ENCODE measurements at places on chromosomes 11 and 22.

GRCh38 chr11:131662993-131663392 lies 292.6 kb downstream of the NTM start:
- DNase-seq: no peak

- DNase-seq: no peak
These were observed 82.6 kb downstream of the RAB30 start for GRCh38 chr11:82988936-82989627.

- DNase-seq: no peak
These were observed 25.0 kb upstream of the TMPRSS5 start for GRCh38 chr11:113730887-113731726.

DNA sequence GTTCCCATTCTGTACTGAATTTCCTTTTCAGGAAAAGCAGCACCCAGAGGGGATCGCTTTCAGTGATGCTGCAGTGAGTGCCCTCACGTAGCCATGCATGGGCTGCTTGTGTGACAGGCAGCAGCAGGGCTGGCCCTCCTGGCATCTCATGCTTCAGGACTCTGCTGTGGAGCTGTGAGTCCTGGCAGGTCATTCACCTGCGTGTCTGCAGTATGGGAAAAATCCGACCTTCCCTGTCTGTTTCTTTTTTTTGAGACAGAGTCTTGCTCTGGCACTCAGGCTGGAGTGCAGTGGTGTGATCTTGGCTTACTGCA lies 13.4 kb downstream of the GLB1L2 start:
- DNase-seq: no peak

DNA sequence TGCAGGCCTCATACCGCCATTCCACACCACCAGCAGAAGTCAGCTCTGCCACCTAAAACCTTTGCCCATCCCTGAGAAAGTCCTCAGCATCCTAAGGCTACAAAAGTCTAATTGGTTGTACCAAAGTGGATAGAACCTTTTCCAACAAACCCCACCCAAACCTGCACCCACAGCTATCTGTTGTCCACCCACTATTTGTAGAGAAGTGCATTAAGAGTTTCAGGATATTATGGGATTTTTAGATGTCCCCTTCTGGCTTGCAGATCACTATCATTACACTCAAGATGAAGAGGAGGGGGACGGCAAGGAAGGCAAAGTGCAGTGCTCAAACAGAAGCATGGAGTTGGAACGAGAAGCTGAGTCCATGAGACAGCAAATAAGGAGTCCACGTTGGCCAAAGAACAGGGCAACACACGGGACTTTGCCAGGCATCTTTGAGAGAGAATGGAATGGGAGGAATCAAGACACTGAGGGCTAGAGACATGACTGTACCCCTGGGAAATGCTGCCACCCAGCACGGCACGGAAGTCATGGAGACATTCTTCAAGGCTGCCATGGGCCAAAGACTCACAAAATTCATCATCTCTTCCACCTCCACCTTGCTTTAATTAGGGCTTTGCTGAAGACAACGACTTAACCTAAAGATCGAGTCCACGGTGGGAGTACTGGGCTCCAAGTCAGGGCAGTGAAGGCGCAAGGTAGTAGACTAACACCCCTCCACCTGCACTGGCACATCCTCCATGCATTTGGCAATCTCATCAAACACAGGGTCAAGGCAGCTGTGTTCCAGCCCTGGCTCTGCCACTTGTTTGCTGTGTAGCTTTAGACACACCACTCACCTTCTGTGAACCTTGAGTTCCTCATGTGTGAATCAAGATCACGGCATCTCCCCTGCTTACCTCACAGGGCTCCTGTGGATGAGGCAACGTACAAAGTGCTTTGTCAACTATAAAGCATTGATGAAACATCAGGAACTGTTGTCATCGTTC lies 112.9 kb upstream of the TMEM45B start:
- no peak for DNase-seq

- DNase-seq: no peak
These were observed 1.3 kb downstream of the PARVB start for GRCh38 chr22:44025171-44026065.

DNA sequence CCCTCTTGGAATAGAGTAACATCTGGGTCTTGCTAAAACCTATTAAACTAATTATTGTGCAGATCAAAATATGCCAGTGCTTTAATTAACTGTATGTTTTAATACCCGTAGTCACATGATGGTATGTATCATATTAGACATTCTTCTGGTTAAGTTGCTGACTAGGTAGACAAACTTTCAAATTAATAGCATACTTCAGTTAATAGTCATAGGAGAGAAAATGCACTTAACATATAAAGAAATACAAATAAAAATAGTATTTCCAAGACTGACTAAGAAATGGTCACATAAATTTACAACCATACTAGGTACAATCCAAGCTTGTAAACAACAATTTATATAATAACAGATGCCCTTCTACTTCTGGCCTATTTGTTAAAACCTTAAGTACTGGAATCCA lies 7.6 kb upstream of the EXPH5 start:
- DNase-seq: no peak

DNA sequence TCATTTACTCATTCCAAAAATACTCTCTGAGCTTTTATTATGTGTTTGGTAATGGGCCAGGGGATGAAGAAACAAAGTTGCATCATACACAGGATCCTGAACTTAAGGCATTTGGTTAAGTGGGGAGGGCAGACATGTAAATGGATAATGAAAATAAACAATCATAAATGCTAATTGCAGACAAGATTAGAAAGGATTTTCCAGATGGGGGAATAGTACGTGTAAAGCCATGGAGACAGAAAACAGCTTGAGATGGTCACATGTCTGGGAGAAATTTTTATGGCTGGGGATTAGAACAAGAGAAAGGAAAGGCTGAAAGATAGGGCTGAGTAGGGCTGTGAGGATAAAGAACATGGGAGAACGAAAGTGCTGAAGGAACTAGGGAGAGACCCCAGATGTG lies 534.3 kb upstream of the LARGE1 start:
- no peak for DNase-seq

DNA sequence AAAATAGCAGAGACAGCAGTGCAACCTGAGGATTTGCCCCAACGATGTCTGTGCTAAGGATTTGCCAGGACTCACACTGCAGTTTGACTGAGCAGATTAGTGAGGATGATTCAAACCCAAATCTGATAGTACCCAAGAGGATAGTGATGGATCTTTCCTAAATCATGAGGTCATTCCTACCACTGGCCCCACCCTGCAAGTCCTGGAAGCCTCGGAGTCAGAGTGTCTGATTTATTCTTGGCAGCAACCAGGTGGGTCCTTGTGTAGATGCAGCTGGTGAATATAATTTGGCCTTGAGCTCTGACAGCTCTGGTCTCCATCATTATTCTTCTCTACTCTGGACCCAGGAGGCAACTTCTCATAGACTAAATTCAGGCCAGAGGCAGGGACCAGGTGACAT lies 179.3 kb upstream of the RAG2 start:
- no peak for DNase-seq

DNA sequence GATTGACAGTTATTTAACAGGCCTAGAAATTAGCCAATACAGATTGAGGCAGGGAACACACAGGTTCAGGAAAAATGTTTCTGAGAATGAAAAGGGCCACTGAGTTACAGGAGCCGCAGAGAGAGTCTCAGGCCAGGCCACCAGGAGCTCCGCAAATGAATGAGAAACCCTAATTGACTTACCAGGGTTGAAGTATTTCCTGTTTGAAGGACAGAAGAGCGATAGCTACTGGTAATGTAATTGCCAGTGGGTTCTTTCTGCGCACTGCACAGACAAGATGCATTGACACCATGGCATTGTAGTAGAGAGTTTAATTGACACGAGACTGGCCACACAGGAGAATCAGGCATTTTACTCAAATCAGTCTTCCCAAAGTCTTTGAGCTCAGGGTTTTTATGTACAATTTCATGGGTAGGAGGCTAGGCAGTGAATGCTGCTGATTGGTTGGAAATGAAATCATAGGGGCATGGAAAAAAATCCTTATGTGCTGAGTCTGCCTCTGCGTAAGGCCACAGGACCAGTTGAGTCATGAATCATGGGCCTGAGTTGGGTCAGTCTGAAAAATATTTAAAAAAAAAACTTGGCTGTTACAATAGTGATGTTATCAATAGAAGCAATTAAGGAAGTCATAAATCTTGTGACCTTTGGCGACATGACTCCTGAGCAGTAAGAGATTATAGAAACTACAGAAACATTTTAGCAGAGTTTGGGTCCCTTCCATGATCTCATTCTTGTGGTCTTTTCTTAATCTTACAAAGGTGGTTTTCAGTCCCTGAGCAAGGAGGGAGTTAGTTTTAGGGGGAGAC lies 203.8 kb downstream of the CASP12 start:
- no peak for DNase-seq

GRCh38 chr22:31566484-31566883 lies 70.1 kb downstream of the SFI1 start:
- DNase-seq: no peak

GRCh38 chr11:125460275-125460674 lies 35.8 kb downstream of the FEZ1 start:
- no peak for DNase-seq

- DNase-seq: no peak
These were observed 36.3 kb downstream of the KCNQ1OT1 start for GRCh38 chr11:2663506-2663905.

DNA sequence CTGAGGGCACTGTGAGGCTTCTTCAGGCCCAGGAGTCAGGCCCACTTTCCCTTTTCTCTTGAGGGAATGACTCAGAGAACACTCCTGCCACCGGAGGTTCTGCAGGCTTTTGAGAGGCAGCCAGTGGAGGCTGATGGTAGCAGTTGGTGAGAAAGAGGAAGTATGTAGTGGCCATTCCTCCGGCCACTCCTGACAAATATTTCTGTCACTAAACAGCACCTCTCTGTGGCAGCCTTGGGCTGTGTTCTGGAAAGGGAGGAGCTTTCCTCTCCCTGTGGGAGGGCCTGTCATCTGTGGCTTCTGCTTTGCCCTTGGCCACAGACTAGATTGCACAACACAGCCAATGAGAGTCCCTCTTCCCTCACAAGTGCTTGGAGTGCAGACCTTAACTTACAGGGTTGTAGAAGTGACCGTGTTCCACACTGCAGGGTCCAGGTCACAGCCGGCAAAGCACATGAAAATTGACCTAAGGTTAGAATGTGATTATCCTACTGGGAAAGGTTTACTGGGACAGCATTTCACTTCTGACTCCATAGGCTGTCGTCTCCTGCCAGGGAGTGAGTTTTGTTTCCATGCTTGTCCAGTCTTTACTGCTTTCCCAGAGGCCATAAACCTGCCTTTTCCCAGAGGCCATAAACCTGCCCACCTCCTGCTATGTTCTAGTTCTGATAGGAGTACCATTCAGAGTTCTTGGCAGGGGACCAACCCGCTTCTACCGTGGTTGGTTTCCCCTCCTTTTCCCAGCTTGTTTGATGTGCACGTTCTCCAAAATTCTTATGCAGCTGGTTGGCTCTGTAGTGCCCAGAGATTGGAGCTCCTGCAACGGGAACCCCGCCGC lies 33.3 kb downstream of the MARK2 start:
- DNase-seq: peak; percentile 20

DNA sequence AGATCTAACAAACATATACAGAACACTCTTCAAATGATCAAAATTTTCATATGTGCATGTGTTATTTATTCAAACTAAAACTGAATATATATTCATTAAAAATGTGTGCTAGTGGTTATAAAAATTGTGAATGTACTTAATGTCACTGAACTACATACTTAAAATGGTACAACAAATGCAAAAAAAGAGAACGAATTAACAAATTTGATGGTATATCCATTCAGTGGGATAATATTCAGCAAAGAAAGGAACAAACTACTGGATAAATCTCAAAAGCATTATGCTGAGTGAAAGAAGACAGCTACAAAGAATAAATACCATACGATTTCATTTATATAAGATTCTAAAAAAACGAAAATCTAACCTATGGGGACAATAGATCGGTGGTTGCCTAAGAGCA lies 64.1 kb downstream of the NARS2 start:
- DNase-seq: no peak

DNA sequence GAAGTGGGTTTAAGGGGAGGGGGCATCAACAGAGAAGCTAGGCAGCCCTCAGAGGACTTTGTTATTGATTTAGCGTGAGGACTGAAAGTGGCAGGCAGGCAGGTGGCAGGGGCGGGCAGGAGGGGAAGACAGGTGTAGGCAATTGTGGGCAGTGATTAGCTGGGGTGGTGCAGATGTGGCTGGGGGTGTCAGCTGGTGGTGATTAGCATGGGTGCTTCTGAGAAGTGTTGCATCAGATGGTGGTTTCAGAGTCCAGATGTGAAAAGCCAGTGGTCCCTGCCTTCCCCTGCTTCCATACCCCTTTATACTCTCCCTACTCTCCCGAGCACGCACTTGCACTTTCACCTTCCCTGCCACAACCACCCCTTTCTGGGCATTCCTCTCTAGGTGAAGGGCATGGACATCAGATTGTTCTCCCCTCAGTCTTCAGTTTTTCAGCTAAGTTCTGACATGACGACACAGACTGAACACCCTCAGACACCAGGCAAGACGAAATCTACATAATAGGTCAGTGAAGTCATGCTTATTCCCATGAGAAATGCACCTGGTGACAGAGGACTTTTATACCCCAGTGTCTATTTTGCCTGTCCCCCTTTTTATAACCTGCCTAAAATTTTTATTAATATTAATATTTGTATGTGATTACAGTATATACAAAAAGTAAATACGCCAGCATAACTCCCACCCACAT lies 435.7 kb upstream of the CADM1 start:
- no peak for DNase-seq

DNA sequence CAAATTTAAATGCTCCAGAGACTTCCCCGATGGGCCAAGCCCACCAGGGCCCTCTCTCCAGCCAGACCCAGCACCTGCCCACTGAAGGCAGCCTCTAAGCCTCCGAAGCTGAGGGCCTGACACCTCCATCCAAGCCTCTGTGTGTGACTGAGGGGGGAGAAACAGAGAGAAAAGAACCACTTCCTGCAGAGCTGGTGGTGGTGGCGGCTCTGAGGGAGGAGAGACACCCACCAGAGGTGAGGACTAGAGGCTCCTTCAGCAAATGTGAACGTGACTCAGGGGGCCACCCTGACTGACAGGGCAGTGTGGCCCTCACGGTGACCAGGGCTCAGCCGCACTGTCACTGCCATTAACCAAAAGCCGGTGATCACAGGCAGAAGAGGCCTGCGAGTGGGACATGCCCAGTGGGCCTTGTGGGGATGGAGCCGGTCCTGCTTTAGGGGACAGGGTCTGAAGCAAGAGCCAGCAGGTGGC lies 31.0 kb upstream of the CD5 start:
- DNase-seq: peak; percentile 66

GRCh38 chr22:17970201-17970708 lies 54.1 kb downstream of the MICAL3 start:
- DNase-seq: no peak

- no peak for DNase-seq
These were observed 5.5 kb downstream of the FAM111B start for GRCh38 chr11:59112494-59112893.

GRCh38 chr11:2968341-2968900 lies 23.7 kb downstream of the NAP1L4 start:
- no peak for DNase-seq

DNA sequence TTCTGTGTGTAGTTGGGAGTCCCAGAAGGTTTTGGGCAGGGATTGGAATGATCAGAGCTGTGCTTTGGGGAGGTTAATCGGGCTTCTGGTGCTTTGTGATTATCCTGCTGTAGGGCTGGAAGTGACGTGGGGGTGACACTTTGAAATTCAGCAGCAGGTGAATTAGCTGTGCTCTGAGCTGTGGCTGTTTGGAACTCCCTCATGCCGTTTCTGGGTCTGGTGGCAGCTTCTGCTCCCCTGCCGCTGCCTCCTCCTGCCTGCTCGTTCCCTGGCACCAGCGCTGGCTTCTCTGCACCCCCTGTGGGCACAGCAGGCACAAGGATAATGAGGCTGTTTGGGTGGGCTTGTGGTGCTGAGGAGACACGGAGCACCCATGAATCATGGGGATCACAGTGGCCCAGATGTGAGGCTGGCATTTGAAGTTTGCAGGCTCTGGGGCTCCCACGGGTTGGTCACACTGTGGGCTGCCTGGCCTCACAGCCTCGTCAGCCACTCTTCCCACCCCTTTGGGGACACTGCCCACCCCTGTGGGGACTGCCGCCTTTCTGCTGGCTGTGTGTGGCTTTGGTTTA lies 49.7 kb downstream of the TBC1D22A start:
- DNase-seq: no peak

Measured in T-cell (primary cell).